GOT3 (cell line): ENCODE measurements at places on chromosomes 1 and 21.

- DNase-seq = no peak
Measured at GRCh38 chr21:15730484-15731242, 881 bp downstream of the USP25 start.

GRCh38 chr1:203626910-203627246 lies 246 bp downstream of the ATP2B4 start:
- no peak for DNase-seq

DNA sequence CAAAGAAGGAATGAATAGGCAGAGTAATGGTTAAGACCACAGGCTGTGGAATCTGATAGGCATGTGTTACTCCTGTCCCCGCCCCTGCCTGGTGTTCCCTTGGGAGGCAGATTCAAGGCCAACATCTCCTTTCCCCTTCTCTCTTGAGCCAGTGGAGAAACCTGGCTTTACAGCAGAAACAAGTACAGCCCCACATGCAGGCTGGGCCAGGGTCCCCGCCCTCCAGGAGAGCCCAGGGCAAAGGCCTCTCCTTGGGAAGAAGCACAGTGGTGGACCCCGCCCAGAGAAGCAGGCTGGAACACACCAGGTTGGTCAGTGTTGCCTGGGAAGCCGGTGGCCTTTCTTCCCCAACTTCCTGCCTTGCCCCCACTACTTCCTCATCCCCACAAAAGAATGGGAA lies 6.8 kb downstream of the C1orf167 start:
- no peak for DNase-seq

DNA sequence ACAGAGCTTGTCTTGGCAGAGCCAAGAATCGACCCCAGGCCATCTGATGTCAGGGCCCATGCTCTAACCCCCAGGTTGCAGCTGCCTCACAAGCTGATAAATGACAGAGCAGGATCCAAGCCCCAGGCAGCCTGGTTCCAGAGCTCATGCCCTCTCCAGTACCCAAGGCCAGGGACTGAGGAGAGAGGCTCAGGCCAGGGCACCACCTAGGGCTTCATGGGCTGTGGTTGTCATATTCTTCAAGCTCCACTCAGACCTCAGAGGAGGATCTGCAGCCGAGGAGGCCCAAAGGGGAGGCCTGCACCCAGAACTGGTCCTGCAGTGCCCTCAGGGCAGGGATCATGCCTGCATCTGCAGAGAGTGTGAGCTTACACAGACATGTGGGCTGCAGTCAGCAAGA lies 301.1 kb downstream of the MATN1 start:
- no peak for DNase-seq

GRCh38 chr1:56132520-56132919 lies 446.8 kb downstream of the PLPP3 start:
- no peak for DNase-seq

GRCh38 chr1:112620377-112620695 lies 704 bp downstream of the CAPZA1 start:
- no peak for DNase-seq

DNA sequence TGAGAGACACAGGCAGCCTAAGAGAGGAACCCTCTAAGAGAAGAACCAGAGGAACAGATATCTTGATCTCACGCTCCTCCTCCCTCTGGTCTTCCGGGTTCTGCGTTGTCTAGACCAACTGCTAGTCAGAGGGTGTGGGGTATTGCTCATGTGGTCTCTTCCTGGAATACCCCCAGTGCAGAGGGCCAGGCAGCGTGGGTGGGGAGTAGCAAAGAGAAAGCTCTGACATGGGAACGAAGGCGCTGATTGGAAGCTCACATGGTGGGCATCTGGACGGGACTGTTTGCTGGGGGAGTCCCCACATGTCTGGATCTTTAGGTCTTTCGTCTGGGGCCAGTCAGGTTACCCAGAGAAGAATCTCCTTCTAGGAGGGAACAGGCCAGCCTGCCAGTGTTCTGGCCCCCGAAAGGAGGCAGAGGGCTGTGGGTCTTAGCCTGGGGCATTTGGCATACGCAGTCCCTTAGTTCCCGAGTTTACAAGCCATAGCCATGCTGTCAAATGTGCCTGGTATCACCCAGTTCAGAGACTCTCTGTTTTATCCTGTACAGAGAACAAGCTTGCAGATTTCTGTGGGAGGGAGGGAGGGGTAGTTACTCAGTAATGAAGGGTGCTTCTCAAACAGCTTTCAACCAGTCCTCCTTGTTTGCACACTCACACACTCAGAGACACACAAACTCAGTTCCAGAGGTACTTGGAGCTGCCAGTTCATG lies 18.3 kb upstream of the IL6R start:
- no peak for DNase-seq

DNA sequence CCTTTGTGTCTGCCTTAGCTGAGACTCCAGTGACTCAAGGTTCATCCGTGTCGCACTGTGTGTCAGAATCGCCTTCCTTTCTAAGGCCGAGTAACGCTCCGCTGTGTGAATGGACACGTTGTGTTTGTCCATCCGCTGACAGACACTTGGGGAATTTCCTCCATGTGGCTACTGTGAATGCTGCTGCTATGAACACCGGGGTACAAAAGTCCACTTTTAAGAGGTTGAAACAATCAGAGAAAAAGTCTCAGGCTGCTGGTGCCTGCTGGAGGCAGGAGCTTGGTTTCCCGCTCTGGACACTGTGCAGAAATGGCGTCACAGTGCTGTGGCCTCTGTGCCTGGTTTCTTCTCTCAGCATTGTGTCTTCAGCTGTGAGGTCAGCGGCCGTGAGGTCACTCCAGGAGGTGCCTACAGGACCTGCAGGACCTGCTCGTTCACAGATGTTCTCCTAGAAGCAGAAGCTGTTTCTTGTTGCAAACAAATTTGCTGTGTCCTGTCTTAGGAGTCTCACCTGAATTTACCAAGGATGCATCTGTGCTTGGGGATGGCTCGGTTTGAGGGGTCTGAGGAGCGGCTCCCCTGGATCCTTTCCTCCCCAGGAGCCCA lies 34.2 kb downstream of the KRTAP10-1 start:
- DNase-seq = no peak

- DNase-seq = no peak
Measured at GRCh38 chr1:183002797-183003196, 20.4 kb upstream of the LAMC1 start.

DNA sequence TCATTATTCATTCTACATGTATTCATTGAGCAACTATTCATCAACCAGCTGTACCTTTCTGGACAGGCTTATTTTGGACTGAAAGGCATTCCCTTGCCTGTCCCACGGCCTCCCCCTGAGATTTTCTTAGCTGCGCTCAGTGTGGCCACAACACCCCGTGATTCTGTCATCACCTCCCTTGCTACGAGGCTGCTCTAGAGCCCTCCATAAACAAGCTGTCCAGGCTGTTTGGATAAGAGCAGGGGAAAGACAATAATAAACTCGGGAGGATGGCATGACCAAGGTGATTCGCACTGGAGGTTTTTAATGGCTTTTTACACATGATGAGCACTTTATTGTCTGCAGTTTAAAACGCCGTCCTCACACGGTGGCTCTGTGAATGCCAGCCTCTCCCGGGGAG lies 139.7 kb downstream of the ROR1 start:
- DNase-seq = no peak

- no peak for DNase-seq
Measured at GRCh38 chr1:92483610-92484471, 2.9 kb downstream of the GFI1 start.

DNA sequence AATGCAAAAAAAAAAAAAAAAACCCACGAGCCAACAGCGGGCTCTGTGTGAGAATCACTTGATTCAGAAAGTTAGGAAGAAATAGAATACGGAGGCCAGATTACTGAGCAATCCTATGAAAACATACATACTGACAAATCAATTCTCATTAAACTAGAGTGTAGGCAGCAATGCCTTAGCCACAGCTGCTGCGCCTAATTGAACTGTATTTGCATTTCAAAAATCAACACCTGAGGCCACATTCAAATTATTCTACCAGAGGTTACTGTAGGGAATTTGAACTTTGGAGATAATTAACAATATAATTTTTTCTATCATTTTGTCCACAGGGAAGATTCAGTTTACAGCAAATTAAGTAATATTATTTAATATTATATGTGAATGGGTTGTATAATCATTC lies 138.4 kb upstream of the PLD5 start:
- DNase-seq = no peak

DNA sequence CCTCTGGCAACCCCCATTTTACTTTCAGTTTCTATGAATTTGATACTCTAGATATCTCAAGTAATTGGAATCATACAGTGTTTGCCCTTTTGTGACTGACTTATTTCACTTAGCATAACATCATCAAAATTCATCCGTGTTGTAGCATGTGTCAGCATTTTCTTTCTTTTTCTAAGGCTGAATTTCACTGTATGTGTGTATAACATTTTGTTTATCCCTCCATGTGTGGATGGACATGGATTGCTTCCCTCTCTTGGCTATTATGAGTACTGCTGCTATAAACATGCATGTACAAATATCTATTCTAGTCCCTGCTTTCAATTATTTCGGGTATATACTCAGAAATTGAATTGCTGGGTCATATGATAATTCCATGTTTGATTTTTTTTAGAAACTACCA lies 97.3 kb downstream of the MAP3K21 start:
- no peak for DNase-seq

- no peak for DNase-seq
Measured at GRCh38 chr21:46483300-46484295, 24.9 kb downstream of the DIP2A start.

DNA sequence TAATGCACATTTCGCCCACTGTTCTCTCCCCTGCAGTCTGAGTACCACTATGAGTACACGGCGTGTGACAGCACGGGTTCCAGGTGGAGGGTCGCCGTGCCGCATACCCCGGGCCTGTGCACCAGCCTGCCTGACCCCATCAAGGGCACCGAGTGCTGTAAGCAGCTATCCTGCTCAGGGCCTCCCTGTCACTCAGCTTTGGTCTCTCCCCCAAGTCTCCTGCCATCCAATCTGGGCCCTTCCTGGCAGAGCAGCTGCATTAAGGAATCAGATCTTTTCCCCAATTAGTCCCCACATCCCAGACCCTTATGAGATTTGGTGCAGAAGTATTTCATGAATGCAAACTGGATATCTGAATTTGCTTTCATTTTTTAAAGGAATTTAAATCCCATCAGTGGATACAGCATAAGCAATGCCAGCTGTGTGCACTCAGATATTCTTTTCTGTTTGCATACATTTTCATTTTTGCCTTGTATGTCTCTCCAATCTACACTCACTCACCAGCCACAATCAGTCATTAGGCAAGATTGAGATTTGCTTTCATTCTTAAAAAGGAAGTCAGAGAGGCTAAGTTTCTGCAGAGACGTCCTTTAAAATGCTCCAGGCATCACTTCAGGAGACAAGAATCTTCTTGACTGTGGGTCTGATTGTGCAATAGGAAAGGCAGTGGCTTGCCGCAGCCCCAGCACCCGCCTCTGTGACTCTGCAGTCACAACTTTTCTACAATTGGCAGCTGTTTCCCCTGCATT lies 48.1 kb downstream of the ELAPOR1 start:
- DNase-seq = no peak

DNA sequence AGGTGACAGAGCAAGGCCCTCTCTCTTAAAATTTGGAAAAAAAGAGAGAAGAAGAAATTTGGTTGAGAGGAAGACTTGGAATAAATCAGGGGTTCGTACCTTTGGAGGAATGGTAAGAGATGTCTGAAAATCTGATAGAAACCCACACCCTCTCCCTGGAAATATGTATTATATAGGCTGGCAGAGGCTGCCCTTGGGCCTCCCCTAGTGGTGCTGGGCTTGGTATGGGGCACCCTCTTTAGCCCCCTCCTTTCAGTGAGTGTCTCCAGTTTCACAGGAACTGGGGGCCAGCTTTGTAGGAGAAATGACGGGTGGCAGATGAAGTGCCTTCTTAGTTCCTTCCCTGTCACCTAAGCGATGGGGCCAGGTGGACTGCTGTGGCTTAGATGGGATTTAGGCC lies 82.9 kb upstream of the SLC2A1 start:
- DNase-seq = no peak

- DNase-seq = no peak
Measured at GRCh38 chr1:33188572-33189275, 6.9 kb upstream of the TRIM62 start.

- peak; percentile 89 for DNase-seq
Measured at GRCh38 chr1:6701437-6702153, at the start of gene DNAJC11. TSS of gene DNAJC11 (minus strand) at chr1:6701816. CDS start at chr1:6701800, 16 bp downstream.

DNA sequence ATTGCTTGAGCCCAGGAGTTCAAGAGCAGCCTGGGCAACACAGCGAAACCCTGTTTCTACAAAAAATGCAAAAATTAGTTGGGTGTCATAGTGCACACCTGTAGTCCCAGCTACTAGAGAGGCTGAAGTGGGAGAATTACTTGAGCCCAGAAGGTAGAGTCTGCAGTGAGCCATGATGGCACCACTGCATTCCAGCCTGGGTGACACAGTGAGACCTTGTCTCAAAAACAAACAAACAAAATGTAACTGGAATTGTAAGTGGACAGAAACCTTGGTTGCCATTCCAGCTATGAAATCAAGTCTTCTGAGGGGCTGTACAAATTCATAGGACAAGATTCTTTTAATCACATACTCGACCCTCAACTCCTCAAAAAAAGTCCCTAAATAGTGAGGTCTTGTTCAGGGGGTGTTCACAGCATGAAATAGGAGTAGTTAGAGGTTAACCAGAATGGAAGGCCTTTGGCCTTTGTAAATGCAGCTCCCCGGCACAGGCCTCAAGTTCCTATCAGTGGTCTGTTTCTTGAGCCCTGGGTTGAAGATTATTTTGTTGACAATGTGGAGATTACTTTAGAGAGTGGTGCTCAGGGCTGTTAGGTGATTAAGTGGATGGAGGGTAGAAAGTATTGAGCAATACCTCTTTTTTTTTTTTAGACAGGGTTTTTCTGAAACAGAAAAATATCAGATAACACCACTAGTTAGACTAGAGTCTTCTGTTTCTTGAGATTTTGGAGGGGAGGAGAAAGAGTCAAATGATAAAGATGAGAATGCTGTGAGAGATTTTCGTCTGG lies 138.7 kb upstream of the ZNF648 start:
- no peak for DNase-seq

- no peak for DNase-seq
Measured at GRCh38 chr1:182688436-182689205, 4.2 kb upstream of the RGS8 start.

GRCh38 chr1:15027515-15027986 lies 126.0 kb upstream of the TMEM51 start:
- no peak for DNase-seq

- no peak for DNase-seq
Measured at GRCh38 chr1:204878621-204879234, 8.1 kb downstream of the NFASC start.

DNA sequence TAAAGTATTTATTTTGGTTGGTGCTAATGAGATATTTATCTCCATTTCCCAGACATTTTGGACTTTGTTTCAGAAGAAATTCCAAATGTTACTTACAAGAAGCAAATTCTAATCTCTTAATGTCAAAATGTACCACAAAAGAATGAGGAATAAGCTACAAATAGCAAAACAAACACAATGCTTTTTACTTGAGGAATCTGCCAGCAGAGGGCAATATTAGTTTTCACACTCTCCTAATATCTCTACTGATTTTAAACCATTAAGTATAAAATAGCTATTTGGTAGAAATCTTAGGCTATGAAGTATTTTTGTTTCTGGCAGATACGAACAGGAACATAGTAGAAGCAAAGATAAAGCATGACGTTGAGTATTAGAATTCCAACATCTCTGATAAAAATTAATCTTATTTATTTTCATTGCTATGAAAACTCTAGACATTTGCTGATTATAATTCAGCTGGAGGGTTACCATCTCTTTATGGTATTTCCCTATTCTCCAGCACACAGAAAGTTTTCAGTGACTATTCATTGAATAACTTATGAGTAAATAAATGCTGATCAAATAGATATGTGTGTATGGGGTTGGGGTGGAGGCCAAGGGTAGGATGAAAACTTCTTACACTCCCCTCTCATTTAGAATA lies 13.4 kb upstream of the HMCN1 start:
- DNase-seq = no peak

- DNase-seq = no peak
Measured at GRCh38 chr1:37931102-37931360, 15.8 kb downstream of the INPP5B start.

GRCh38 chr1:33791251-33791650 lies 72.6 kb upstream of the HMGB4 start:
- no peak for DNase-seq
